Stimulated activated naive CD8-positive, alpha-beta T cell treated with anti-CD3 and anti-CD28 coated beads, Interleukin-15, Interleukin-2, amounts not matched to agents 100 U/mL and 50 U/mL, for 24 hours (primary cell): ENCODE measurements at places on chromosomes 7 and 10.

GRCh38 chr7:31776616-31777015 is 89.6 kb downstream of the PPP1R17 start:
- DNase-seq = no peak

- DNase-seq = no peak
Observed at GRCh38 chr7:101911800-101912715, 94.6 kb downstream of the CUX1 start.

DNA sequence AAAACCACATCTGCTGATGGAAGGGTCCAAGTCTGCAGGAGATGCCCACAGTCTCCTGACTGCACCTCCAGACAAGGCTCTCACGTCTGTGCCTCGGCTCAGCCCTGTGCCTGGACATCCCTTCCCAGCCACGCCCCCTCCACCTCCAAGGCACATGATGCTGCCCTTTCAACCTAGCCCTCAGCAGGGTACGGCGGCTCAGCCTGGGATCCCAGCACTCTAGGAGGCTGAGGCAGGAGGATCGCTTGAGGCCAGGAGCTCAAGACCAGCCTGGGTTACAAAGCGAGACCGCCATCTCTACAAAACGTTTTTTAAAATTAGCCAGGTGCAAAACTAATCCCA is 14.3 kb downstream of the MAD1L1 start:
- no peak for DNase-seq

GRCh38 chr7:31082017-31082416 is 29.9 kb downstream of the ADCYAP1R1 start:
- no peak for DNase-seq

GRCh38 chr7:37211097-37211880 is 237.4 kb downstream of the ELMO1 start:
- no peak for DNase-seq

- no peak for DNase-seq
Observed at GRCh38 chr10:132068431-132069121, 2.8 kb downstream of the JAKMIP3 start.

DNA sequence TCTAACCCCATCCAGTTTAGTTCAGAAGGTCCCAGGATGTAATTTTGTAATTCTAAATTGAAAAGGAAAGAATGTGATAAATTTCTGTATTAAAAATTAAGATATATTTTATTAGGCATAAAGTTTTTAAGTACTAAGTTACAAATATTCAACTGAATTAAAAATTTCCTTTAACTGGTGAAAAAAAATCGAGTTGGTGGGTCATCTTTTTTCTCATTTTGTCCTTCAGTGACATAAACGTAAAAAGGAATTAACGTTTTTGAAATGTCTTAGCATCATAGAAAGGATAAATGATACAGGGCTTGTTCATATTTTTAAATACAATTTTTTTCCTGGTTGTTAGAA is 88.5 kb downstream of the BTRC start:
- DNase-seq = no peak

- DNase-seq = no peak
Observed at GRCh38 chr10:42935466-42935865, 141.4 kb upstream of the RET start.

DNA sequence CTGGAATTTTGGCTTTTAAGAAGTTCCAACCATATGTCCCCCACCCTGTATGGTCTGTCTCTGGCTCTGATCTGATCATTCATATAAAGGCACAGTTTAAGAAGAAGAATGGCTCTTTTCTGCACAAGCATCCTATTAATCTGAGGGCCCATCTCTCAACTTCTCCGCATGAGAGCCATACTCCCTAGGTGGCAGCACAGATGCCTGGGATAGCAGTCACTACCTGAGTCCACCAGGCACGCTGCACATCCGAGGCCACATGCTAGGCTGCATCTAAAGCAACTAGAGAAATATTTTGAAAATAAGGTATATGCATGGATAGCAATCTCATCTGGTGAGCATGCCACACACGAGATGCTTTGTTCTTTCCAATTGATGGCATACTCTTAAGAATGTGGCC is 565.5 kb downstream of the PARD3 start:
- no peak for DNase-seq

DNA sequence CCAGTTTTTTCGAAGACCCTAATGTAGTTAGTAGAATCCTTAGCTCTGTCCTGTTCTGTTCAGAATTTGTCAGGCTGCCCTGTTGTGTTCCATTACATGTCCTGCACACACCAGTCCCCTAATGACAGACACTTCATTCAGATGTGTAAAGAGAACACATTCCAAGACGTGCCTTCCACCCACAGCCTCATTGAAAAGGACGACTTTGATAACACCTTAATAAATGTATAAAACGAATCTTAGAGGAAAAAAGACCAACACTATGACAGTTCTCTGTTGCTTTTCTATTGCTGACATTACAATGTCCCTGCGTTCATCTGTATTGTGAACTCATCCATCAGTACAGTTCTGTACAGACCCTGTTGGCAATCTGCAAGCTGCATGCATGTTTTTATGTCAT is 3.5 kb downstream of the LRRTM3 start:
- no peak for DNase-seq
